ENCODE measurements at places on chromosomes 6 and 20.

- DNase-seq, result no peak
Observed at GRCh38 chr6:106087548-106088325, 1.6 kb downstream of the PRDM1 start.

GRCh38 chr6:118935978-118936703 lies 1.2 kb upstream of the MCM9 start:
- no peak for DNase-seq

DNA sequence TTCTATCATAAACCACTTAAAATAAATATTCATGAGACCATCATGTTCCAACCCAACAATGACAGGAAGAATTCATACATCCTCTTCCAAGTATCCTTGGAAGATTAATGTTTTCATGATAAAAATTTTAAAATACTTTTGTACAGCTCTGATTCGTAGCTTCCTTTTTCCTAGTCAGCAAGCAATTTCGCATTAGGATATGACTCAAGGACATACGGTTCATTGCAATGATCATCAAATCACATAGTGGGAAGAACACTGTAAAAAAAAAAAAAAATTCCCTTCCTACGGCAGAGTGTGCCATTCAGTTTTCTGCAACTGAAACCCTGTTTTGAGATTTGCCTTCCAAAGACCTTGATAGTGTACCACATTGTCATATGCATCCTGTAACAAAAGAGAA lies 35.3 kb upstream of the GFOD1 start:
- peak; percentile 47 for DNase-seq

DNA sequence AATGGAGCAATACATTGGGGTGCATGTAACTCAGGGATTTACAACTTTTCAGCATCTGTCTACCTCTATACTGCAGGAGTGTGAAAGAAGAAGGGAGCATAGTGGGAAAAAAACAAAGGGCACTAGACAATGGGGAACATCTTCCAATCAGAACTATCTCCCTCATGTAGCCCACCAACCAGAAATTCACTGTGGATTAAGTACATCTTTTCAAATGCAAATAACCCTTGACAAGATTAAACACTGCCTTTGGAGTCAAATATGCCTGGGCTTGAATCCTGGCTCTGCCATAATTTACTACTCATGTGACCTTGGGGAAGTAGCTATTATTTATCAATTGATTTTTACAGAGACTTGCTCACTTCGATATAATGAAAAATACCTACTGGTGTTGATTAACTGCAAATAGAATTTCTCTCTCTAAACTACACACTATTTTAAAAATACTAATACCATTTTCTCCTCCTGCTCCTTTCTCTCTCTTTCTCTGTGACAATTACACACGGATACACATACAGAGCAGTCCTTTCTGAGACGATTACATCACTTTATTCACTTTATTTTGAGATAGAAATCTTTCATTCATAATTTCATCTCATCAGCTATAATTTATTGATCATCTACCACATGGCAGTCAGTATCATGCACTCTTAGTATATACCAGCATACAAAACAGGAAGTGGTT lies 783.7 kb downstream of the FRK start:
- no peak for DNase-seq

GRCh38 chr20:8335495-8336195 lies 203.6 kb downstream of the PLCB1 start:
- no peak for DNase-seq

DNA sequence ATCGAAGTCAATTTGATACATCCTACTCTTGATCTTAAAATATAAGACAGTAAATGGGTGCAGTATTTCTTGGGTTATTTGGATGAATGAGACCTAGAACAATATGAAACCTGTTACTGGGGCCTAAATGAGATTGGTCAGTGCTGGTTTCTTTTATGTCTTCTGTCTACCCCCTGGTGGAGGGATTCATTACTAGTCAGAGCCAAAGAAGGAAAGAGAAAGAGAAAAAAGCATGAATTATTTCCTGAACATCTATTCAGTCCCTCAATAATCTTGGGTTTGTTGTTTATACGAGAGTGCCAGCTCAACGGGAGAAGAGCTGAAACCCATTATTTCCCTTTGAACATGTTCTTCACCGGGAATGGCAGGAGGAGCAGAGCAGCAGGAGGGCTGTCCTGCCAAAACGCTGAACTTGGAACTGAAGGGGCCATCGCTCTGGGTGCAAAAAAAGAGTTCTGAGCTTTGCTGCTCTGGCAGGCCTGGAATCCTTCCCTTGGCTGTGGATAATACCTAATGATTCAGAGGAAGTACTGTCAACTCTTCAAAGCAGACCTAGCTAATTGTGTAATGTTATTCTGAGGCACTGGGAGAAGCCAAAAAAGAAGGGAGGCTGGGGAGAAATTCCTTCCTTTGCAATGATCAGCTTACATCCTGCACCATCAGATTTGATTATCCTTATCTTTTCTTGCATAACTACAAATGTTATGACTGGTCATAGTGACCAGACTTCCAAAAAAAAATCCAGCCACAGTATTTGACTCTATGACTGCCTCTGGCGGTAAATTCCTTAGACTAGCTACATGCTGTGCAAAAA lies 72.0 kb downstream of the BLOC1S5 start:
- DNase-seq, result peak; percentile 54

- peak; percentile 60 for DNase-seq
Observed at GRCh38 chr6:166588691-166589336, 2.3 kb upstream of the RAMACL start.

DNA sequence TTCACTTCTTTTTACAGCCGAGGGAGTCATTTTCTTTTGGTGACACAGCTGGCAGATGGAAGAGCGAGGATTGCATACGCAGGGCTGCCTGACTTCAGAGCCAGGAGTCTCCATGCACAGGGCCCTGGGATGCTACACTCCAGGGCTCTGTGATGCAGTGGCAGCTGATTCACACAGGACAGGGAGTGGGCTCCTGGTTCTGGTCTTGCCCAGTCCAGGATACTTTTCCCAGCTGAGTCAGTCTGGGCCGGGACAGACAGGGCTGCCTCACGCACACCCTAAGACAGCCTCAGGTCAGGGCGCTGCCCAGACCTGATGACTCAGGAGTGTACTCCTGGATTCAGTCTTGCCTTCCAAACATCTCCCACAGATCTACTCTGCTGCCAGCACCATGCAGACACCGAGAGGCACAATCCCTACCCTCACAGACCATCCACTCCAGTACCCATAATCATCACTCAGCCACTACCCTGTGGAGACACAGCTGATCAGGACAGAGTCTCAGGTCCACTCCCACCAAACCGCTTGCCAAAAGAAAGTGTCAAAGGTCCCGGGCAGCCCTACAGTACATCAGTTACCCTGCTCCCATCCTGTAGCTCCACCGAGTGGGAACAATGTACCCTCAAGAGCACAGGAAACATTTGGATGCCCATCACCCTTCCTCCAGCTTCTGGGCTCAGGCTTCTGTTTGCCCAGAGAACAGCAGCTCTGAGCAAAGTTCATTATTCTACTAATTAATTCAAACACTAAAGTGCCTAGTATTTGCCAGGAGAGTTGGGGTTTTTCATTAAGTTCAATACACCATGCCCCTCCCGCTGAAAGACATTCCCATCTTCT lies 11.5 kb downstream of the SDC4 start:
- DNase-seq, result no peak

DNA sequence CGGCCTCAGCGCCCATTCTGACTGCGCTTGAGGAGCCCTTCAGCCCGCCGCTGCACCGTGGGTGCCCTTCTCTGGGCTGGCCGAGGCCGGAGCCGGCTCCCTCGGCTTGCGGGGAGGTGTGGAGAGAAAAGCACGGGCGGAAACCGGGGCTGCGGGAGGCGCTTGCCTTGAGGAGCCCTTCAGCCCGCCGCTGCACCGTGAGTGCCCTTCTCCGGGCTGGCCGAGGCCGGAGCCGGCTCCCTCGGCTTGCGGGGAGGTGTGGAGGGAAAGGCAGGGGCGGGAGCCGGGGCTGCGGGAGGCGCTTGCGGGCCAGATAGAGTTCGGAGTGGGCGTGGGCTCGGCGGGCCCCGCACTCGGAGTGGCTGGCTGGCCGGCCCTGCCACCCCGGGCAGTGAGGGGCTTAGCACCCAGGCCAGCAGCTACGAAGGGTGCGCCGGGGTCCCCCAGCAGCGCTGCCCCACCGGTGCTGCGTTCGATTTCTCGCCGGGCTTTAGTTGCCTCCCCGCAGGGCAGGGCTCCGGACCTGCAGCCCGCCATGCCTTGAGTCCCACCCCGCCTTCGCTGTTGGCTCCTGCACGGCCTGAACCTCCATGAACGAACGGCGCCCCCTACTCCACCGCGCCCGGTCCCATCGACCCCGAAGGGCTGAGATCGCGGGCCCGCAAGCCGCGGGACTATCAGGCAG lies 45.7 kb upstream of the MCUR1 start:
- DNase-seq, result no peak

GRCh38 chr6:126156973-126157372 lies 170.6 kb downstream of the TRMT11 start:
- no peak for DNase-seq

DNA sequence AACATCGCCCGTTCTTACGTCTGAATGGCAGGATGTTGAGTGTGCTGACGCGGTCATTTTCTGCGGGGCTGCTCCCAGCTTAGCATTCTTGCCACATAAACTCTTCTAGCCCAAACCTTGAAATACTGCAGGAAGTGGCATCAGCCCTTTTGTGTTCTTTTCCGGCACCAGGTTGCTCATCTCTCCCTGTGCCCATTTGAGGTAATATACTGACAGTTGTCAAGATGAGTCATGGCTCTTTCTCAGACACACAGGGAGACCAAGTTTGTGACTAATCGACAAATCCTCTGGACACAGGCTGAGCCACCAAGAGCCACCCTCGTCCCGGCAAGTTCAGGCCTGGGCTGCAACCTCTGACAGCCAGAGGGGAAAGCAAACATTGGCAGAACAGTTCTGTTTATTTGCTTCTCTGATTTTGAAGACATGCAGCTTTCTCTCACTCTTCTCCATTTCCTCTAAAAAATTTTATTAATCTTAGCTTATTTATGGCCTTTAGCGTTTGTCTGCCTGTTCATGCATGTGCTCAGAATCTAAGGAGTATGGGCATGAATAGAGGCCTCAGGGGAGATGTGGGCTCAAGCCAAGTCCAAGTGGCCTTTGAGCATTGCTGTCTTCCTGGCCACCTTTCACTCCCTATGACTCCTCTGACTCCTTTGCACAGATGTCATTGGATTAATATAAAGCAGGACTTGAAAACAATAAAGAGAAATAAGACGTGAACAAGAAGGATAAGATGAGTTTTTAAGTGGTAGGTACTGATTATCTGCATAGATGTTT lies 328.2 kb upstream of the JAG1 start:
- no peak for DNase-seq

DNA sequence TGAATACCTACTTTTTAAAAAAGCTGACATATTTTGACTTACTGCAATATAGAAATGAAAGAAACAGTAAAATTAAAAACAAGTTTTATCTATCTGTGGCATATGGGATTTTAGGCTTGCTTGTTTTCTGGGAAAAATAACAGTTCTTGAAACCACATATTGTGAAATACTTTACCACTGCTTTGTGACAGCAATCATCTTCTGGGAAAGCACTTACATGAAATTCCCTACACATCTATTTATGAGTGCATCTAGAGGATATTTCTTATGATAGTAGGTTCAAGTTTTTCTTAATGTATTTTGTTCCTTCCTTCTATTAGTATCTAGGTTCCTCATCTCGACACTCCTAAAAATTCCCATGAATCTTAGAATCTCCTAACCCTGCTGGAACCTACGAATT lies 75.2 kb downstream of the STXBP5 start:
- DNase-seq, result peak; percentile 37

DNA sequence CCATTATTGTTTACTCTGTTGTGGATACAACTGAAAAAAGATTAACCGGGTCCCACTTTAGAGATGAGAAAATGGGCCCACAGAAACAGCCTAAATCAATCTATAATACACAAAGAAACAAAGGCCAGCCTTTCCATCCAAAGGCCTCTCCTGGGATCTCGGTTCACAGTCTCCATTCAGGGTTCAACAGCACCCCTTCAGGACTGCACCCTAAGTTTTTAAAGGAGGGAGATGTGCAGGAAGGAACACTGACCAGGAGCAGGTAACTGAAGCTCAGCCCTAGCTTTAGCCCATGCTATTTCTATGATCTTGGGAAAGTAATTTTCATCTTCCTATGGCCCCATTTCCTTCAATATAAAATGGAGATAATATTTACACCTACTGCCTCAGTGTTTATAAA lies 147.7 kb downstream of the BTBD9 start:
- DNase-seq, result no peak

DNA sequence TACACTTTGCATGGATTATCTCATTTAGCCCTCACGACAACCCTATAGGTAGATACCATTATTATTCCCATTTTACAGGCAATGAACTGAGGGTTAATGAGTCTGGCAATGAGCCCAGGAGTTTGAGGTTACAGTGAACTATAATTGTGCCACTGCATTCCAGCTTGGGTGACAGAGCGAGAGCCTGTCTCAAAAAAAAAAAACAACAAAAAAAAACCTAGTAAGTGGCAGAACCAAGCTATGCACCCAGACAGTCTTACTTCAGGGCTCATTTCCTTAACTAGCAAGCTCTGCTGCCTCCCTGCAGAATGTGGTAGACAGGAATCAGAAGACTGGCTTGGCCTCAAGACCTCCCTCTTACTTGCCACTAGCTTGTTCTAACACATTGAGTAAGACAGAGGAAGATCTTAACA lies 71.9 kb upstream of the RREB1 start:
- no peak for DNase-seq

GRCh38 chr6:51842061-51842803 lies 245.2 kb downstream of the PKHD1 start:
- DNase-seq, result no peak

DNA sequence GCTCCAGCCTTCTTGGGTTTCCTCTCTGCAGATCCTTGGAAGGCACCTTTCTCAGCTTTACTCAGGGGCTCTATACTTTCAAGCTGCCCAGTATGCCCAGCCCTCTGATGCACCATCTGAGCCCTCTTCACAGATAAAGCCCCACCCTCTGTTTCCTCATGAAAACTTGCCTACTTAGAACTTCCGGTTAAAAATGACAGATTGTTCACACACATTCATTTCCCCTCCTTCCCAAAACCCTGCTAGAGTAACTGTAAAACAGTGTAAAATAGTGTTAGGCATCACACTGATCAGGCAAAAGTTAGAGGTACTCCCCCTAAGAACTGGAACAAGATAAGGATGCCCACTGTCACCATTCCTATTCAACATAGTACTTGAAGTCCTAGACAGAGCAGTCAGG lies 14.0 kb upstream of the GCM1 start:
- DNase-seq, result no peak

GRCh38 chr20:3843490-3843889 lies 3.1 kb upstream of the MAVS start:
- DNase-seq, result no peak
